ENCODE measurements at places on chromosomes 4 and X.
A peak's percentile ranks its signal among the peaks of the same experiment; 100 is the strongest.

- DNase-seq: no peak
Measured at GRCh38 chr4:72557021-72557420, 12.0 kb downstream of the ADAMTS3 start.

DNA sequence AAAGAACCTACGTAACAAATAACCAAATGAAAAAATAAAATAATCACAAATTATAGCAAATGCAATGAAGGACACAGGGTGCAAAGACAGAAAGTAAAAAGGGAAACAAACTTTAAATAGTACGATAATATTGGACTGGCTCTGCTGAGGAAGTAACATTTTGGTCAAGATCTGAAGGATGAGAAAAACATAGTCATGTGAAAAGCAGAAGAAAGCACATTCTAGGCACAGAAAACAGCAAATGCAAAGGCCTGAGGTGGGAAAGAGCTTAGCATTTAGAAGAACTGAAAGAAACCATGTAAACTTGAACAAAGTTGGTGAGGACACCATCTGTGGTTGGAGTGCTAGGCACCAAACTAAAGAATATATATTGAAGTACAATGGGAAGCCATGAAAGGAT is 111.2 kb downstream of the PPP3CA start:
- no peak for DNase-seq

GRCh38 chr4:140266958-140267568 is 106.4 kb upstream of the SCOC start:
- no peak for DNase-seq

GRCh38 chr4:183342541-183343533 is 20.6 kb upstream of the CLDN24 start:
- DNase-seq: no peak

- DNase-seq: no peak
Measured at GRCh38 chr4:110306303-110306702, 107.9 kb upstream of the ELOVL6 start.

GRCh38 chrX:10554612-10555270 is 65.6 kb downstream of the MID1 start:
- DNase-seq: no peak

DNA sequence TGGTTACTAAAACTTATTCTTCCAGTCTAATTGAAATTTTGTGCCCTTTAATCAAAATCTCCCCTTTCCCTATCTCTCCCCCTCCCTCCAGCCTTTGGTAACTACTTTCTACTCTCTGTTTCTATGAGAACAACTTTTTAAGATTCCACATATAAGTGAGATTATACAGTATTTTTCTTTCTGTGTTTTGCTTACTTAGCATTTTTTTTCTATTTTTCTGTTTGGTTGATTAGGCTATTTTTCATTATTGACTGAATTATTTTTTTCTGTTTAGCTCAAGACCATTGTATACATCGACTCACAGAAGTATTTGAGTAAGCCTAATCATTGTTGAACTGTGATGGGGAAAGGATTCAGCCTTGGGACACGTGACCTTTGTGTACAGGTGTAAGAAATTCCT is 116.4 kb downstream of the PHEX start:
- DNase-seq: no peak

GRCh38 chr4:54813674-54814073 is 155.9 kb downstream of the KIT start:
- no peak for DNase-seq

DNA sequence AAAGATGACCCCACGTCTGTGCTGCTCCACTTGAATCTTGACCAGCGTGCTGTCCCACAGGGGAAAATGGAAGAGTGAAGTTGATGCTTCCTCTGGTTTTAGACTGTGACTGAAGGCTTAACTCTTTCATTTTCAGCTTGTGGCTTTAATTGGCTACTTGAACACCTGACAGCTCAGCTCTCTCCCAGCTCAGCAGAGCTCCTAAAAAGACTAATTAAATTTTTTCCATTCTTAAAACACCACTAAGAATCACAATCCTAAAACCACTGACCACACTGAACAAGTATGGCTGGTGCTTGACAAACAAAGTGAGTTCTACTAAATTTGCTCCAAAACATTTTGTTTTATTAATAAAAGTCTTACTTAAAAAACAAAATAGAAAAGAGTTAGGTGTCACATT is 71.7 kb downstream of the SRPX start:
- no peak for DNase-seq

GRCh38 chr4:1356181-1356998 is 9.4 kb downstream of the UVSSA start:
- DNase-seq: peak; percentile 79

- no peak for DNase-seq
Measured at GRCh38 chrX:30893206-30893605, 4.2 kb upstream of the TAB3 start.

DNA sequence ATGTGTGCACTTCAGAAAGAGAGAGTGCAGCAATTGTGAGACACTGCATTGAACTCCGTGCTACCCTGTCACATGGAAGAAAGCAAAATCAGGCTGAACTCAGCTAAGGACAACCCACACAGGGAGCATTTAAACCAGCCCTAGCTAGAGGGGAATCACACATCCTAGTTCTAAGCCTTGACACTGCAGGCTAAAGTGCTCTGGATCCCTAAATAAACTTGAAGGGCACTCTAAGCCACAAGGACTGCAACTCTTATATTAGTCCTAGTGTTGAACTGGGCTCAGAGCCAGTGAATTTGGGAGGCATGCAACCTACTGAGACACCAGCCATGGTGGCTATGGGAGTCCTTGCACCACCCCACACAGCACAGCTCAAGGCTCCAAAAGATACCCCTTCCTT is 311.9 kb downstream of the OPHN1 start:
- no peak for DNase-seq

- no peak for DNase-seq
Measured at GRCh38 chr4:147735413-147736301, 3.8 kb downstream of the ARHGAP10 start.

GRCh38 chr4:82528074-82528473 is 33.7 kb downstream of the TMEM150C start:
- DNase-seq: no peak

GRCh38 chrX:72358313-72358712 is 52.6 kb upstream of the CITED1 start:
- DNase-seq: no peak

- DNase-seq: no peak
Measured at GRCh38 chr4:169625886-169626285, 5.5 kb downstream of the CLCN3 start.
